ENCODE measurements at places on chromosomes 5 and 9.

GRCh38 chr9:115629879-115630840 is 512.2 kb upstream of the TNC start:
- DNase-seq, result no peak

GRCh38 chr9:79013715-79014610 is 557.8 kb upstream of the TLE4 start:
- peak; percentile 66 for DNase-seq

DNA sequence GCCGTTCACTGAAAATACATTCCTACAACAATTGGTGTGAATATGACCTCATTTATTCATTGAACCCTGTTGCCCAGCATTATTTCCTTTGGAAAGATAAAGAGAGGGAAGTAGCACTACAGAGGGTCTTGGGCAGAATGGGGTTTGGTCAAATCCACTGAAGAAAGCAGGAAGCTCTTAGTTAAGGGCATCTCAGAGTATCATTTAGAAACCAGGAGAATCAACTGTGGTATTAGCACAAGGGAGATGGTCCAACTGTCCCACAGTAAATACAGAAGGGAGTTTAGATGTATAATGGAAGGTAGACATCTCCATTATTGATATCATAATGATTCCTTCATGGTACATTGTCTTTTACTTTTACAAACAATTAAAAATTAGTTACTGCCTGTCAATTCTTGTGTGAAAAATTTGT is 47.1 kb downstream of the LIX1 start:
- no peak for DNase-seq

- no peak for DNase-seq
These were observed 5.3 kb downstream of the MFAP3 start for GRCh38 chr5:154044099-154044498.

- DNase-seq, result no peak
These were observed 6.8 kb upstream of the DIPK1B start for GRCh38 chr9:136705564-136705963.

GRCh38 chr5:59007460-59008063 is 424.7 kb downstream of the RAB3C start:
- DNase-seq, result peak; percentile 54

GRCh38 chr5:102450313-102450990 is 48.3 kb downstream of the SLCO6A1 start:
- peak; percentile 23 for DNase-seq

- DNase-seq, result no peak
These were observed 160.6 kb downstream of the PJA2 start for GRCh38 chr5:109249126-109249525.

GRCh38 chr9:35736201-35736633 is 3.8 kb downstream of the CREB3 start:
- DNase-seq, result peak; percentile 82

GRCh38 chr5:176690911-176691310 is 43.6 kb downstream of the TSPAN17 start:
- DNase-seq, result no peak

- DNase-seq, result no peak
These were observed 186.8 kb downstream of the ZNF462 start for GRCh38 chr9:107049803-107050184.

DNA sequence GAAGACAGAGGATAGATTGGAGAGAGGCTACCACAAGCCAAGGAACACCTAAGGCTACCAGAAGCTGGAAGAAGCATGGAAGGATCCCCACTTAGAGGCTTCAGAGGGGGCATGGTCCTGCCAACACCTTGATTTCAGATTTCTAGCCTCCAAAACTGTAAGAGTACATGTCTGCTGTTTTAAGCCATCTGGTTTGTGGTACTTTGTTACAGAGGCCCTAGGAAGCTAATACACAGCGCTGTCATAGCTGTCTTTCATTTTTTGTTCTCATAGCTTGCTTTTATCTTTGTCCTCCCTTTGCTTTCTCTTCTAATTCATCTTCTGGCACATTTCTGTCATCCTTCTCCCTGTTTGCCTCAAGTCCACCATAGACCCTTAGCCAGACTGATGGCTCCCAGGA is 104.5 kb downstream of the ATP10B start:
- no peak for DNase-seq

- DNase-seq, result no peak
These were observed 500 bp upstream of the MRPL22 start for GRCh38 chr5:154940375-154940771.

- DNase-seq, result peak; percentile 40
These were observed 278.4 kb upstream of the IRX1 start for GRCh38 chr5:3317051-3317795.

- DNase-seq, result peak; percentile 91
These were observed 32.2 kb downstream of the ANXA2R start for GRCh38 chr5:43007911-43008362.

GRCh38 chr9:16954040-16954439 is 83.6 kb upstream of the BNC2 start:
- DNase-seq, result no peak

DNA sequence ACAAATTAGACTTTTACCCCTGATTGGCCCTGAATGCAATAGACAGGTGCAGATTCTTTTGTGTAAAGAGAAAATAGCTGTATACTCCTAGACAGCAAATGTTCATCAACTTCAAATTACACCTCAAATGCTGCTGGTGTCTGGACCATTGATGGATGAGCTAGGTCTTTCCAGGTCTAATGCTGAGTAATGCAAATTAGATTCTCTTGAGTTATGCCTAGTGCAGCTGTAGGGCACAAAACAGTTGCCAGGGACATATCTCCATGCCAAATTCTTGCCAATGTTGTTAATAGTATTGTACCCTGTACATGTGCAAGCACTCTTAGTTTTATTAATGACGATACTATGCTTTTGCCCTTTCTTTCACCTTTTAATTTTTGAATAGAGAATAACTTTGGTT is 72.3 kb upstream of the CNTLN start:
- no peak for DNase-seq

- DNase-seq, result no peak
These were observed 512.9 kb downstream of the EFNA5 start for GRCh38 chr5:107157809-107158208.

GRCh38 chr5:145978708-145979107 is 42.3 kb downstream of the SH3RF2 start:
- DNase-seq, result no peak

GRCh38 chr9:74403581-74403980 is 93.6 kb upstream of the RORB start:
- no peak for DNase-seq

- DNase-seq, result no peak
These were observed 131.4 kb downstream of the MAST4 start for GRCh38 chr5:66727630-66728029.

GRCh38 chr5:91177639-91178038 is 205.5 kb downstream of the ARRDC3 start:
- DNase-seq, result peak; percentile 50

DNA sequence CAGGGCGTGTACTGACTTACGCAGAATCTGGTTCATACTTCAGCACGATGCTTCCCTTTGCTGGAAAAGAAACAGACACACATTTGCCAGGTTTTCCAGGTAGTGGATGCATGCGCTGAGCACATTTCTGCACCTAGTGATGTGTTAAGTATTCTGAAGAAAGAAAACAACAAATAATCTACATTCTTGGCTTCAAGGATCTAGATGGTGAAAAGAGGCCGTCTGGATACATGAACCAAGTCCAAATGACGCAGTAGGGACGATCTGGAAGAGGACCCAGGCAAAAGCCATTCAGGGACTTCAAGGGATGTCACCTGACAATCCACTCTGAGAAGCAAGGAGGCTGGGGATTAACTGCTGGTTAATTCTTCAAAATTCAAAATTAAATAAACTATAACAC is 30.4 kb downstream of the NSUN2 start:
- DNase-seq, result no peak

DNA sequence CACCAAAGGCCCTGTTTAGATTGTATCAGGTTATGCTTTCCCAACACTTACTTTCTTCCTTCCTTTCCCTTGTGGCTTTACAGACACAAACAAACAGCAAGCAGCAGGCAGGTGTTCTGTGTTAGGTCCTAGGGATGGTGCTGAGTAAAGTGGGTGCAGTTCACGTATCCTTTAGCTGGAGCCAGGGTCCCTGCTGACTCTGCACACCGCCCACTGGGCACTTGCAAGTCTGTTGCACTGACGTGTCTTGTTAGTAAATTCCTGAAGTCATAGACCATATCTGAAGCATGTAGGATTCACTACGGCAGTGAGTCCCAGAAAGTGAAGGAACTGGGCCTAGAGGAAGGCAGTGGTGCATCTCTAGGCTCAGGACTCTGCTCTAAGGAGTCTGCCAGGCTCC is 96.5 kb downstream of the DAPK1 start:
- peak; percentile 23 for DNase-seq

DNA sequence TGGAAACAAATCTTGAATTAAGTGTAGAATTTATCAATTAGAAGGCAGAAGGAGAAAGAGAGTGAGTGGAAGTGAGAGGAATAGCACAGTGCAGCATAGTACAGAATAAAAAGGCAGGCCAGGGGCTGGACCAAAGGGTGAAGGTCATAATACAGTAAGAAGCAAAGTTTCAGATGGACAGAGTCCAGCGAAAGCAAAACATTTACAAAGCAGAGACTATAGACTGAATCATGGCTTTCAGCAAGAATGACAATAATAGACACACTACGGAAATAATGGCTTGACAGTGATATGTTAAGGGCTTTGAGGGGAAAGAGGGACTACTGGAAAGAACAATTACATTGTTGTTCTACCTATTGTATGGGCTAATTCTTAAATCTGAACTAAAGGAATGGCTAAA is 249.0 kb upstream of the CHD1 start:
- no peak for DNase-seq

- no peak for DNase-seq
These were observed 166.4 kb upstream of the MVB12B start for GRCh38 chr9:126160067-126160853.

DNA sequence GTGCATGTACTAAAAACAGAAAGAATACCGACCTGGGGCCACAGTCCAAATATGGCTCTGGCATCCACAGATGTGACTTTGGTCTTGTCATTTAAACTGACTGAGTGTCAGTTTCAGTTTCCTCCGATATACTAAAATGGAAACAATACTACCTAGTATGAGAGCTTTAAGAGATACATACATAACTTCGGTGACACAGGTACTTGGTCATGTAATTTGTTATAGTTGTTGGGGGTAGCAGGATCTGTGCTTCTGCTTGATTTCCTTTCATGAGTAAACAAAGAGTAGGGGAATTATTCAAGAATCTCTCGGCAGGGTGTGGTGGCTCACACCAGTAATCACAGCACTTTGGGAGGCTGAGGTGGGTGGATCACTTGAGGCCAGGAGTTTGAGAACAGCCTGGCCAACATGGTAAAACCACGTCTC is 32.1 kb downstream of the MTMR12 start:
- DNase-seq, result no peak
